Activated T-cell treated with anti-CD3 and anti-CD28 coated beads, Interleukin-2, amount 50 U/mL, for 48 hours (primary cell): ENCODE measurements at places on chromosomes 3 and 15.
A peak's percentile ranks its signal among the peaks of the same experiment; 100 is the strongest.

- DNase-seq: no peak
These were observed 4.7 kb downstream of the ZSCAN2 start for GRCh38 chr15:84605554-84605882.

DNA sequence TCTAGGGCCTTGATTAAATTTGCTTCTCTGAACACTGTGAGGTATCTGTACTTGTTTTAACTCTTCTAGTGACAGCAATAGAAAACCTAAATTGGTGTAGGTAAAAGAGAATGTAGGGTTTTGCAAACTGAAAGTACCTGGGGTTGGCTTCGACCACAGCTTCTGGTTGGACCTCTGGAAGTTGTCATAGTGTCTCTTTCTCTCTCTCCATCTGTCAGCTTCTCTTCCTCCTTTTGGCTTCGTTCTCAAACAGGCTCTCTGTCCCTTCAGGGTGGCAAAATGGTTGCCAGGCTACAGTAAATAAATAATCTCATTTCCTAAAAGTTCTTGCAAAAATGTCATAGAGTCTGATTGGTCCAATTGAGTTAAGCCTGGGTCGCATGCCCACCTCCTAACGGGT is 149.3 kb upstream of the CTDSPL start:
- no peak for DNase-seq

GRCh38 chr3:10106919-10107318 is 1.1 kb downstream of the FANCD2OS start:
- no peak for DNase-seq

DNA sequence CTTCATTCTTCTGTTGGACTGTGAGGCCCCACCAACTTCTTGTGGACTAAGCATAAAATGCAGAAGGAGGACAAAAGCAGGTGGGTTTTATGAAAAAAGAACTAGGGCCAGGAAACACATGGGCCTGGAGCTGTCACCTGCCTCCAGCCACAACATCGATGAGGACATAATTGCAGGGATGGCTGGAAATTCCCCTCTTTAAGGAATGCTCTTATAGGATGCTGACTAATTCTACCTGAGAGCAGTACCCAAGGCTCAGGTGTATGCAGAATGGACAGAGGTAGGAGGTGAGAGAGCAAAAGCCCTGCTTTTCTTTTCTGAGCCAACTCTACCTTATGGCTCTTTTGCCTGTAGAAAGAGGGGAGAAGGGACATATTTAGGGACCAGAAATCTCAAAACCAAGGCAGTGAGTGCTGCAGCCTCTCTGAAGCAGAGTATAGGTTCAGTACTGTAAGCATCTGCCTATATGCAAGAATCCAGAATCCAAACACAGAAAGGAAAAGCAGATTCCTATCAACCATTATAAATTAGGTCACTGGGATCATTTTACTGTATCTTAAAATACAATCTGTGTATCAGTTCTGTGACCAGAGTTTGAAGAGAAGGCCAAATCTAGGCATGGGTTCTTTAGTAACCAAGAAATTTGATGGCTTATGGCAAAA is 205.3 kb upstream of the WNT5A start:
- DNase-seq: no peak

DNA sequence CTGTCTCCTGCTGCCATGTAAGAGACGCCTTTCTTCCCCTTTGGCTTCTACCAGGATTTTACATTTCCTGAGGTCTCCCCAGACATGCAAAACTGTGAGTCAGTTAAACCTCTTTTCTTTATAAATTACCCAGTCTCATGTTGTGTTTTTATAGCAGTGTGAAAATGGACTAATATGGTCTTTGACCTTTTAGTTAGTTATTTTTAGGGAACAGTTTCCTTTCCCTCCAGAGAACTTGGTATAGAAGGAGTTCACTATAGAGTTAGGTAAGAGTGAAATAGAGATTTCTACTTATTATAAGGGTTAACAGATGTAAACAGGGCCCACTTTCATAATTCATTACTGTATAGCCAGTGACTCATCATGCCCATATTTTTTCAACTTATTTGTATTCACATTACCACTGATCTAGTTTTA is 170.9 kb downstream of the UNC13C start:
- DNase-seq: no peak

GRCh38 chr3:10367506-10367905 is 46.6 kb upstream of the SEC13 start:
- DNase-seq: no peak

- DNase-seq: peak; percentile 69
These were observed 35.4 kb downstream of the PXYLP1 start for GRCh38 chr3:141266797-141267555.

- DNase-seq: no peak
These were observed 30.4 kb downstream of the COLQ start for GRCh38 chr3:15491143-15491542.

DNA sequence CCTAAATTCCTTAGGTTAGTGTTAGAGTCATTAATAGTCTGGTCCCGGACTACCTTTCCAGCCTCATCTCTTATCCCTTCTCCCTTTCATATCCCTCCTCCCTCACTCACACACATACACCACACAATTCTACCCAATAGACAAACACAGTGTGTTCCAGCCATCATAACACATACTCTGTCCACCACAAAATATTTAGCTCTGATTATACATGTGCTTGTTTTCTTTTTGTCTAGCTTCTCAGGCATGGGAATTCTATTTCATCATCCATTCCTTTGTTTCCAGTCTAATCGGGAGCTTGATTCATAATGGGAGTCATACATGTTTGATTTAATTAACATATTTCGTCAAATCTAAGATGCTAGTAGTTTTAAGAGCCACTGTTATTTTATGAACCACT is 161.8 kb upstream of the BFSP2 start:
- no peak for DNase-seq

- DNase-seq: no peak
These were observed 205.7 kb upstream of the EIF1B start for GRCh38 chr3:40103829-40104228.

DNA sequence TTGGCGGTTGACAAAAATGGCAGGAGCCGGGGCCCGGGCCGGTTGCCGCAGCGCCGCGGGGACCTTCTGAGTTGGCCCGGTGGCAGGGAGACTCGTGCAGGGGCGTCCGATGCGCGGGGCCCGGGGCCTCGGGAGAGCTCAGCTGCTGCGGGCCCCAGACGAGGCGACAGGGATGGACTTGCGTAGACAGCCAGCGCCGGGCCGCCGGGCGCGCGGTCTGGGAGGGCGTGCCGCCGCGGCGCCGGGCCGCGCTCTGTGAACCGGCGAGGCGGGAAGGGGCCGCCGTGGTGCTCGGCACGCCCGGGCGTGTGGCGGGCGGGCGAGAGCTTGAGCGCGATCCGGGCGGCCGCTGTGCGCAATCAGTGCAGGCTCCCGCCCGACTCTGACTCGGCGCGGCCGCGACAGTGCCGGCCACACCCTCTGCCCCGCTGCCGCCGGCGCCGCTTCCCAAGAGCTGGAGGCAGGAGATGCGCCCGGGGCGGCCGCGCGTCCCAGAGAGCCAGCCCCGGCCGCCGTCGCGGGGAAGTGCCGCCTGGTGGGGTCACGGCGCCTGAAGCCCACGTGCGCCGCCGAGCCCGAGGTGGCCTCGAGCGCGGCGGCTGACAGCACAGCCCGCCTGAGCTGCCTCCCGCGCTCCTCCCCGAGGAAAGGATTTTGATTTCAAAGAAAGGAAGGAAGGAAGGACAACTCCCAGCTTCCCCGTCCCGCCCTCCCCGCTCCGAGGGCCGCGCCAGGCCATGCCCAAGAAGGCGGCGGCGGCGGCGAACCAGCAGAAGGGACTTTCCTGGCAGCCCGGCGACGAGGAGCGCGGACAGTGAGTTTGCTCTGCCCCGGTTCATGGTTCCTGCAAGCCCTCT is 657 bp downstream of the TLNRD1 start:
- peak; percentile 63 for DNase-seq

DNA sequence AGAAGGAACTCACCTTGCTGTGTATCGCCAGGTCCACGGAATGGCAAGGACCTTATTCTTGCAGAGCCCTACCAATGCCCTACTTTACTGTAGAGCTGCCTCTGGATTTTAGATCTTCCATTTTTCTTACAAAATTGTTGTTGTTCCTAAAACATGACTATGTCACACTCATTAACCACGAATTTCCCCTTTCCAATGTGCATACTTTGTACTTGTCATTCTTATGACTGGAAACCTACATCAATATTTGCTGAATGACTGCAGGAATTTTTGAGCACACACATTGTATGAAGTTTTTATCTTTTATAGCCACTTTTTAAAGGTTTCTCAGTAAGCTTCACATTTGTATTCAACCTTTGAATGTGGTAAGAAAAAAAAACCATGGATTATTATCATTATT is 35.9 kb upstream of the CMSS1 start:
- no peak for DNase-seq

GRCh38 chr15:69414701-69415167 is 585 bp downstream of the KIF23 start:
- peak; percentile 44 for DNase-seq

GRCh38 chr3:34570916-34571705 is 772.7 kb downstream of the PDCD6IP start:
- DNase-seq: no peak

GRCh38 chr15:38130740-38131498 is 121.7 kb upstream of the SPRED1 start:
- DNase-seq: no peak
